ENCODE measurements at places on chromosomes 6 and 20. TPM values are rescaled to one million over a fixed set of nuclear protein-coding genes. Genes with fewer than 3 reads are reported as not detected.

The PLEKHG1 gene
- total RNA-seq, result 92.9 TPM

The FLRT3 gene
- total RNA-seq, result 23.5 TPM

The OR2H1 gene
- not detected for total RNA-seq

- no peak for DNase-seq
- no peaks in the 10 kb centered on the region for H3K36me3 ChIP-seq
- H3K4me3 ChIP-seq, result no peak overlapping the region
- no peaks in the 10 kb centered on the region for H3K27me3 ChIP-seq
Observed at GRCh38 chr20:9218531-9218961, 149.7 kb downstream of the PLCB4 start.

GRCh38 chr6:27726619-27727023, 185.6 kb downstream of the OR2B2 start:
- H3K27ac ChIP-seq, result no peak overlapping the region
- DNase-seq, result no peak
- no peak overlapping the region for H3K4me3 ChIP-seq
- H3K4me1 ChIP-seq, result no peaks in the 10 kb centered on the region
- H3K27me3 ChIP-seq, result peaks cover 43% of the 10 kb centered on the region

GRCh38 chr6:67792996-67793395, 842.1 kb upstream of the ADGRB3 start:
- no peaks in the 10 kb centered on the region for H3K27me3 ChIP-seq
- no peaks in the 10 kb centered on the region for H3K4me1 ChIP-seq
- no peak overlapping the region for H3K4me3 ChIP-seq
- no peak overlapping the region for H3K27ac ChIP-seq

- no peak for DNase-seq
- H3K36me3 ChIP-seq, result no peaks in the 10 kb centered on the region
- no peaks in the 10 kb centered on the region for H3K4me1 ChIP-seq
- no peaks in the 10 kb centered on the region for H3K27me3 ChIP-seq
Observed at GRCh38 chr6:130681028-130681427, 146.2 kb upstream of the SMLR1 start.

DNA sequence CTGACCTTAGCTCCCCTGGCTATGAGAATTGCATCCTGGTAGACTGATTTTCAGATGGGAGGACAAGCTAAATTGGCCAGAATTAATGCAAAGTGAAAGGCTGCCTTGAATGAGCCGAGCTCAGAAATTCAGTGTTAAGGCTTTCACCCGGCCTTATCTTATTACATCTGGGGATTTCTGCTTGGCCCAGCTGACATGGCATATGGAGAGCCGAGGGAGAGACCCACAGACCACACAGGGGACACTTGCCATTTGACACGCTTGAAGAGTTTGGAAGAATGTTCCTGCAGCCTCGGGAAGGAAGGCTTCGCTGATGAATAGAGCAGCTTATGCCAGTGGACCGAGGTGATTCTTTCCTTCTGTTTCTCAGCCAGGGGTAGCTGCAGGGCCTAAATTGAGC, 9.0 kb downstream of the MOCS3 start:
- H3K36me3 ChIP-seq, result peaks cover under 1% of the 10 kb centered on the region
- H3K27ac ChIP-seq, result no peak overlapping the region
- DNase-seq, result no peak
- no peaks in the 10 kb centered on the region for H3K27me3 ChIP-seq

DNA sequence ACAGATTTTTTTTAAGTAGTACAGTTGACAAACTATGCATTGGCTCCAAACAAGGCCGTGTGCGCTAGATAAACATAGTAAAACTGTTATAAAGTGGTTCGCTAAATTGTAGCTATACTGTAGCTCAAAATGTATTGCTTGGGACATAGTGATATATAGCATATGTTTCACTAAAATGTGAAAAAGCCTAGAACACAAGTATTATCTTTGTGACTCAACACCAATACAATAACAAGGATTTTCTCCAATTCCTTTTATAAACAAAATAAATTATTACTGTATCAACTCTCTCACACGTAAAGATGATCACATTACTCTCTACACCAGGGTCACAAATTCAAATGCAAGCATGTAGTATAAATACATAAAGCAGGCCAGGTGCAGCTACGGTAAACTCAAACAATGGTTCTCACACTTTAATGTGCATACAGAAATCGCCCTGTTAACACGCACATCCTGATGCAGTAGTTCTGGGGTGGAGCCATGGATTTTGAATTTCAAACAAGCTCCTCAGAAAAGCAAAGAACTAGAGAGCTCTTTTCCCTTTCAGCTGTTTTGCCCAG, 214.6 kb downstream of the GMDS start:
- peaks cover 4% of the 10 kb centered on the region for H3K4me1 ChIP-seq
- no peaks in the 10 kb centered on the region for H3K36me3 ChIP-seq
- no peak for DNase-seq
- H3K27me3 ChIP-seq, result no peaks in the 10 kb centered on the region

DNA sequence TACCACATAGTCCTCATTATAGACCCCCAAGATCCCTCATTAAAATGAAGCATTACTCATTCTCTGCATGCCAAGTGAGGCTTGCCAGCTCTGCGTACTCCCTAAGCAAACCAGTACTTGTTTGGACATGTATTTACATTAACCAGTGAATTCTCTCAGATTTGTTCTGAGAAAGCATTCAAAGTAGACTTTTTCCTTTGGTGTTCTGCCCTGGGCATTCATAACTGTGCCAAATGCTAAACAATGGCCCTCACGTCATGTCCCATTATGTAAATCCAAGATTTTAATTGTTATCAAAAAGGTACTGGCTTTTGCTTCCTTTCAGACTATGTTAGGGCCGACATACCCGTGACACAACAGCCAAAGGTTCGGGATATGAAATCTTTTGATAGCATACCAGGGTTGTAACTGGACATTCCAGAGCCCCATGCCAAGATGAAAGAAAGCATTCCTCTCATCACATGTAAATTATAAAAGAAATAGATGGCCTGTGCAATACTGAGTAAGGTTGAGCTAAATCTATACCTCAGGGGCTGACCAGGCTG, 164.2 kb downstream of the ADAT2 start:
- no peak overlapping the region for H3K4me3 ChIP-seq
- H3K27me3 ChIP-seq, result no peaks in the 10 kb centered on the region
- peaks cover 4% of the 10 kb centered on the region for H3K36me3 ChIP-seq
- H3K27ac ChIP-seq, result peak overlapping the region; percentile 15

- H3K4me1 ChIP-seq, result no peaks in the 10 kb centered on the region
- no peak overlapping the region for H3K27ac ChIP-seq
- no peak overlapping the region for H3K4me3 ChIP-seq
- H3K36me3 ChIP-seq, result no peaks in the 10 kb centered on the region
- no peaks in the 10 kb centered on the region for H3K27me3 ChIP-seq
- DNase-seq, result no peak
Observed at GRCh38 chr6:134920422-134920821, 29.5 kb downstream of the ALDH8A1 start.

DNA sequence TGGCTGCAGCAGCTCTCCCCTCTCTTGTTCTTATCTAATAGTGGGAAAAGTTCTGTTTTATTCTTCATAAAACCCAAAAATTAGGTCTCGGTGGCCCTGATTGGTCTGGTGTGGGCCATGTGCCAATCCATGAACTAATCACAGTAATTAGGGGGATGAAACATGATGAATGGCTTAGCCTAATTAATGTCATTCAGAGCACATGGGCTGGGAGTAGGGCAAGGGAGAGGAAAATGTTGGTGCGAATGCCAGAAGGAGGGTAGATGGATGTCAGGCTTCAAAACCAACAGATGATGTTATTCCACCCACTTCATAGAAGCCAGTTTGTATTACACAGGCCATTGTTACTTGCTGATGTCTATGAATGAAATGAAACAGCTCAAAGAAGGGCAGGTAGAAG, 46.5 kb downstream of the PLEKHG1 start:
- no peaks in the 10 kb centered on the region for H3K36me3 ChIP-seq
- no peak overlapping the region for H3K4me3 ChIP-seq
- H3K27me3 ChIP-seq, result no peaks in the 10 kb centered on the region

- no peak overlapping the region for H3K27ac ChIP-seq
- DNase-seq, result no peak
- no peak overlapping the region for H3K4me3 ChIP-seq
- no peaks in the 10 kb centered on the region for H3K36me3 ChIP-seq
- no peaks in the 10 kb centered on the region for H3K4me1 ChIP-seq
Observed at GRCh38 chr20:24006626-24007025, 18.0 kb upstream of the GGTLC1 start.

- H3K4me1 ChIP-seq, result peaks cover 8% of the 10 kb centered on the region
- DNase-seq, result peak; percentile 71
- H3K4me3 ChIP-seq, result no peak overlapping the region
- no peaks in the 10 kb centered on the region for H3K27me3 ChIP-seq
Observed at GRCh38 chr6:97947841-97948240, 664.8 kb upstream of the MMS22L start.

DNA sequence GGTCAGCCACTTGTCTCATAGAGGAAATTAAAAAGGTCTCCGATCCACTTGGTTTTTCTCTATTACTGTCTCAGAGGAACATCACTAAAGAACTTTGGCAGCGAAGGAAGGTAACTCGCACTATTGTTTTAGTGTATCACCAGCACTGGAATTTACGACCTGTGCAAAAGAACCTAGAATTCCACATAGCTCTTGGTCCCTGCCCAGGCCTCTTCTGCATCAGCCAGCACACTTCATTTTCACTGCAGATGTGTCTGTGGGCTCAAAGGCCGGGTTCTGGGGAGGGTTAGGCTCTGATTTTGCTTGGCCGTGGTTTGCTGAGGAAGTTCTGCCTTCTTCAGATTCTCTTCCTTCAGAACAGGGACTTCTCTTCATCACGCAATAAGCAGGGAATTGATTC, 102.8 kb upstream of the TMEM181 start:
- no peak for DNase-seq
- peaks cover 43% of the 10 kb centered on the region for H3K36me3 ChIP-seq
- no peak overlapping the region for H3K27ac ChIP-seq
- H3K27me3 ChIP-seq, result no peaks in the 10 kb centered on the region

- H3K27ac ChIP-seq, result no peak overlapping the region
- no peaks in the 10 kb centered on the region for H3K36me3 ChIP-seq
- peaks cover 11% of the 10 kb centered on the region for H3K4me1 ChIP-seq
- no peak for DNase-seq
- H3K27me3 ChIP-seq, result no peaks in the 10 kb centered on the region
Observed at GRCh38 chr6:21999012-21999528, 297.8 kb downstream of the PRL start.

- H3K4me3 ChIP-seq, result no peak overlapping the region
- H3K4me1 ChIP-seq, result peaks cover 5% of the 10 kb centered on the region
- H3K27me3 ChIP-seq, result no peaks in the 10 kb centered on the region
- no peak overlapping the region for H3K27ac ChIP-seq
- H3K36me3 ChIP-seq, result no peaks in the 10 kb centered on the region
Observed at GRCh38 chr6:20605061-20605460, 70.8 kb downstream of the CDKAL1 start.

DNA sequence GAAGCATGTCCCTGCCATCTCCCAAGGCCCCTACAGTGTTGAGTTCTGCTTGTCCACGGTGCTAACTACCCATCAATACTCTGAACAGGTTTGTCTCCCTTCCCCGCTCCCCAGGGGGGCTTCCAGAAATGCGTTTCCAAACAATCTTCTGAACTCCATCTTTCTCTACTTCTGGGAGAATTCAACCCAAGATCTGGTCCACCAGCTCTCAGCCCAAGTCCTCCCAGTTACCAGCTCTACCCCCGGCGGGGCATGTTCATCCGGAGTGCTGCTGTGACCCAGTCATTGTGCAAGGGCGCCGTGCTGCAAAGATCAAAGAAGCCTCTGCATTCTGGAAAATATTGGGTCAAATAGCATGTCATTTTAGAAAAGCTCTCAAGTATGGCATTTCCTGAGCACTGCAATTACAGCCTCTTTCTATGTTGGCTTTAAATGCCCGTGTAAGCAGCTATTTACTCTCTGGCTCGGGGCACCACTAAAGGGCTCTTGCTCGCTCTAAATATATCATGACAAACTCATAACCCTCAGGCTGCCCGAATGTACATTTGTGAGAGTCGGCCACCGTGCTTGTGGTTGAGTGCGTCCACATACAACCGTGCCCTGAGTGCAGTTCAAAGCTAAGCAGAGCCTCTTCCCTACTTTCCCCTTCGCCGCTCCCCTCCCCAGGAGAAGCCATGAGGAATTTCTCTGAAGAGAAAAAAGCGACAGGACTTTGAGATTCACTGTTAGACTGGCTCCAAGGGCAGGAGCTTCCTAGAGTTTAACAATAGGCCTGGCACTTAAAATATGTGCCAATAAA, 71.6 kb downstream of the BANF2 start:
- no peaks in the 10 kb centered on the region for H3K36me3 ChIP-seq
- H3K27ac ChIP-seq, result no peak overlapping the region
- H3K4me3 ChIP-seq, result no peak overlapping the region
- no peak for DNase-seq
- H3K27me3 ChIP-seq, result no peaks in the 10 kb centered on the region
- H3K4me1 ChIP-seq, result no peaks in the 10 kb centered on the region

DNA sequence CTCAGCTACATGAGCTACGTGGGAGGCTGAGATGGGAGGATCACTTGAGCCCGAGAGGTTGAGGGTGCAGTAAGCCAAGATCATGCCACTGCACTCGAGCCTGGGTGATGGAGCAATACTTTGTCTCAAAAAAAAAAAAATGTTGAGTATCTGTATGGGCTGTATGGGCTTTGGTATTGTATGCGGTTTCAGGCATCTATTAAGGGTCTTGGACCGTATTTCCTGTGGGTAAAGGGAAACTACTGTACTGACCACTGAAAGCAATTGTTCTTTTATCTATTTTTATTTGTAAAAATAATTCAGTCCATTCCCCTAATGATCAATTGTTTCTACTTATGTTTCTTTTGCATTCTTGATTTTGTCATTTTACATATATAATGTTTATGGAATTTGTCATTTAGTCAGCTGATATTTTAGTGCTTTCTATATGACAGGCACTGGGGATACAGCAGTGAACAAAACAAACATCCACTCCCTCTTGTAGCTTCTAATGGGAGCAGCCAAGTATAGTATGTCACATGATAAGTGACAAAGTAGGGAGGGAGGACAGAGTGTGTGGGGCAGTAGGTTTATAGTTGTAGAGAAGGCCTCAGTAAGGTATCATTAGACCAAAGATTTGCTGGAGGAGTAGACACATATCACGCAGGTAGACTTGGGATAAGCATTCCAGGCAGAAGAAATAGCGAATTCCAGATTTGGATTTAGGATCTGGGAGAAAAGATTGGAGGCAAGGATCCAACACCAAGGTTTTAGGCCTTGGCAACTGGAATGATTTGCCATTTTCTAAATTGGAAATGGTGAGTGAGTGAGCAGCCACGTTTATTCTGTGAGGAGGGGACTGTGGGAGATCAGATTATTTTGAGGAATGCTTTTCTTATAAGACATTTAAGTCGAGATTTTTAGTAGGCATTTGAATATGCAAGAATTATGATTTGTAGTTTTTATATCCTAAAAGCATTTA, 6.0 kb downstream of the PCMT1 start:
- H3K4me1 ChIP-seq, result peaks cover 65% of the 10 kb centered on the region
- peaks cover 21% of the 10 kb centered on the region for H3K36me3 ChIP-seq
- H3K27me3 ChIP-seq, result no peaks in the 10 kb centered on the region
- H3K27ac ChIP-seq, result no peak overlapping the region
- H3K4me3 ChIP-seq, result no peak overlapping the region

DNA sequence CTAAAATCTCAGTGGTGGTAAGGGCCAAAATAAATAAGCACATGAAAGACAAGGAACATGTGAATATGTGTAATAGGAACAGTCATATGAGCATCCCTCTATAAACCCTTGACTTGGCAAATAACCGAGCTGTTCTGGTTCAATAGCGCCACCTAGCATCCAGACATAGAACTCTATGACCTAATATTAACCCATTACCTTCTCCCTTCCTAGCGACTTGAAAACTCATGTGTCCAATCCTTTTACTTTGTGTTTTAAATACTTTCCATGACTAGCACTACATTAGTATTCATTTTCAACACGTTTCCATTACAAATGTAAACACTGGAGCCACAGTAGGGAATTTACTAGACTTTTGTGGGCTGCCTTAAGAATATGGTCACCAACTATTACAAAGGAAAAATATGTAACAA, 279.7 kb downstream of the UST start:
- peaks cover 15% of the 10 kb centered on the region for H3K36me3 ChIP-seq
- H3K4me3 ChIP-seq, result no peak overlapping the region
- H3K27ac ChIP-seq, result no peak overlapping the region

All from stomach (tissue), 19 donors.